ENCODE measurements at places on chromosomes 13 and 19.

DNA sequence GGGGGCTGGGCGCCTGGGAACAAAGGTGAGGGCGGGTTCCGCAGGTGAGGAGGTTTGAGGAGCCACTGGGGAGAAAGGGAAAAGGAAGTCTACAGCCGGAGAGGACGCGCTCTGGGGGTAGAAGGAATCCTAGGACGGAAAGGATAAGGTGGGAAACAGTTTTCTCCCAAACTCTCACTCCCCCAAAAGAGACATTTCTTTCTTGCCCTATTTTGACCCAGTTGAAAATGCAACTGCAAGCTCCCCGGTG, 651 bp upstream of the POLR1D start:
- peak; percentile 36 for DNase-seq

- no peak for DNase-seq
Observed at GRCh38 chr13:24035411-24035810, 125.1 kb upstream of the SPATA13 start.

- DNase-seq = peak; percentile 69
Observed at GRCh38 chr13:30616927-30617314, 799 bp upstream of the USPL1 start.

DNA sequence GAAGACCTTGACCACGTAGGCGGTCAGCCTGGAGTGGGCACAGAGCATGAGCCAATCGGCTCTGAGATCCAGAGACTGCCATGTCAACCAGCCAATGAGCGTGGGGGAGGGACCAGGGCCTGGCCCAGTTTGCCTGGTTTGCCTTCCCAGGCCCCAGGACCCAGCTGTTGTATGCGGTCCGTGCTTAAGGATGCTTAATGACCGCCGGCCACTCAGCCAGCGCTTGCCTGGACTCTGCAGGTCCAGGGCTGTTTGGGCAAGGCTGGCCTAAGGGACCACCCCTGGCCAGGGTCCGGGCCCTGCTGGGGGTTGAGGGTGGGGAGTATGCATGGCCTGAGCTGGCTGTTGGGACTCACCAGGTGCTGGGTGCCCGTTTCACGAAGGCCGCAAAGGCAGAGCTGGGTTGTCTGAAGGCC, 23.1 kb upstream of the TNFSF14 start:
- no peak for DNase-seq

DNA sequence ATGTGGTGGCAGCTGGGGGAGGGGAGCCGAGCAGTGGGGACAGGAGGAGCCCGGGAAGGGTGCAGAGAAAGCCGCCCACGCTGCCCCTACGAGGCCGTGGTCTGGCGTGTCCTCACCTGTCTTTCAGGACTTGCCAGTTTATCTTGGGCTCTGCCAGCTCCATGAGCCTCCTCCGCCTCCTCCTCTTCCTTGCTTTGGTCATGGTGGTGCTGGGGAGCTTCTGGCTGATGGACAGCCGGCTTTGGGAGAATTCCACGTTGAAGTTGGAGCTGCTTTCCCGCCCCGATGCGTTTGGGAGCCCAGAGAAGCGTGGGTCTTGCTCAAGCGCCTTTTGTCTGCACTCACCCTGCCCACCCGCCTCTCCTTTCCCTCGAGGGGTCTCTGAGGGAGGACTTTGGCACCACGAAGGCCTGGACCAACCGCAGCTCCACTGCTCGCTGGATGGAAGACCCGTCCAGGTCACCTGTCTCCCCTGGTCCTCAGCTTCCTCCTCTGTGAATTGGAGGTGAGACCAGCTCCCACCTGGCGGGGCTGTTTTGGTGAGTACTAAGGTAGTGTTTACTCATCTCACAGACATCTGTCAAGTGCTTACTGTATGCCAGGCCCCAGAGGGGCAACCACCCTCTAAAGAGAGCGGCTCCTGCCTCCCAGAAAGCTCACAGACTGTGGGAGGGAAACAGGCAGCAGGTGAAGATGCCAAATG, 29.7 kb upstream of the MIER2 start:
- peak; percentile 21 for DNase-seq

DNA sequence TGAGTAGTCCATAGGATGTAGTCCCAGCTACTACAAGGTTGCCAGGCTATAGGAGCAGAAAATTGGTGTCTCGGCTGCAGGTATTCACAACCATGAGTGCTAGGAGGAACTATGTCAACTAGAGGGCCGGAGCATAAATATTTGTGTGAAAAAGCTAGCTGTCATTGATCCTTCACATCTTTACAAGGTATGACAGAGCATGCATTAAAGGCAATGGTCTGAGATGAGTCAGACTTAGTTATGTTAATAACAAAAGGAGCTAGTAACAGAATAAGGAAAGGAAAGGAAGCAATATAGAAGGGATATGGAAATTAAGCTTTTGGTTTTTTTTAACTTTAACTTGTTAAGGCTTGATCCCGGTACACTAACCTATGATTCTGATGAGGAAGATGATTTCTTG, 40.9 kb upstream of the PSG9 start:
- DNase-seq = peak; percentile 17

GRCh38 chr13:114067886-114068651, 64.4 kb downstream of the RASA3 start:
- no peak for DNase-seq

DNA sequence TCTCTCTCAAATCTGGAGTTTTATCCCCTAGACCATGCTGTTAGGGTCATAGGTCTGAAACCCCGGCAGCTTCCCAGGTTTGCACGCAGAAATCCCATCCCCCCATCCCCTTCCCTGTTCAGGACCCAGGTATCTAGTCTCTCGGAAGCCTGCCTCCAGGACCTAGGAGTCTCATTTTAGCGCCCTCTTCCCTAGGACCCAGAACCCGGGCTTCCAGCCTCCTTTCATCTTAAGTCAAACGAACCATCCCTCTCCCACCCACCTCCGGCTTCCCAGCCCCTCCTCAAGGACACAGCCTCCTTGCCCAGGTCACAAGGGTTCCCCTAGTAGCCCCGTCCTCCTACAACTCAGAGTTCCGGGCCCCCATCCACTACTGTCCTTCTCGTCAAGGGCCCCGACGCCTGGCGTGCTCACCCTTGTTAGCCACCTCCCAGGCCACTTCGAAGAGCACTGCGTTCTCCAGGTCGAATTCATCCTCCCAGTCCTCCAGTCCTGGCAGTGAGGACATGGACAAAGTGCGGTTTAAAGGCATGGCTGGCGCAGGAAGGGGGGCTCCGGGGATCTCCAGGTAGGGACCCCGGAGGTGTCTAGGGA, 431 bp downstream of the GYS1 start:
- DNase-seq = no peak

- no peak for DNase-seq
Observed at GRCh38 chr19:42091300-42091699, 15.3 kb downstream of the ZNF574 start.

DNA sequence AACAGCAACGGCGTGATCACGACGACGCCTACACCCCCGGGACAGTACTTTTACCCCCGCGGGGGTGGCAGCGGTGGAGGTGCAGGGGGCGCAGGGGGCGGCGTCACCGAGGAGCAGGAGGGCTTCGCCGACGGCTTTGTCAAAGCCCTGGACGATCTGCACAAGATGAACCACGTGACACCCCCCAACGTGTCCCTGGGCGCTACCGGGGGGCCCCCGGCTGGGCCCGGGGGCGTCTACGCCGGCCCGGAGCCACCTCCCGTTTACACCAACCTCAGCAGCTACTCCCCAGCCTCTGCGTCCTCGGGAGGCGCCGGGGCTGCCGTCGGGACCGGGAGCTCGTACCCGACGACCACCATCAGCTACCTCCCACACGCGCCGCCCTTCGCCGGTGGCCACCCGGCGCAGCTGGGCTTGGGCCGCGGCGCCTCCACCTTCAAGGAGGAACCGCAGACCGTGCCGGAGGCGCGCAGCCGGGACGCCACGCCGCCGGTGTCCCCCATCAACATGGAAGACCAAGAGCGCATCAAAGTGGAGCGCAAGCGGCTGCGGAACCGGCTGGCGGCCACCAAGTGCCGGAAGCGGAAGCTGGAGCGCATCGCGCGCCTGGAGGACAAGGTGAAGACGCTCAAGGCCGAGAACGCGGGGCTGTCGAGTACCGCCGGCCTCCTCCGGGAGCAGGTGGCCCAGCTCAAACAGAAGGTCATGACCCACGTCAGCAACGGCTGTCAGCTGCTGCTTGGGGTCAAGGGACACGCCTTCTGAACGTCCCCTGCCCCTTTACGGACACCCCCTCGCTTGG, 966 bp downstream of the JUNB start:
- DNase-seq = no peak

DNA sequence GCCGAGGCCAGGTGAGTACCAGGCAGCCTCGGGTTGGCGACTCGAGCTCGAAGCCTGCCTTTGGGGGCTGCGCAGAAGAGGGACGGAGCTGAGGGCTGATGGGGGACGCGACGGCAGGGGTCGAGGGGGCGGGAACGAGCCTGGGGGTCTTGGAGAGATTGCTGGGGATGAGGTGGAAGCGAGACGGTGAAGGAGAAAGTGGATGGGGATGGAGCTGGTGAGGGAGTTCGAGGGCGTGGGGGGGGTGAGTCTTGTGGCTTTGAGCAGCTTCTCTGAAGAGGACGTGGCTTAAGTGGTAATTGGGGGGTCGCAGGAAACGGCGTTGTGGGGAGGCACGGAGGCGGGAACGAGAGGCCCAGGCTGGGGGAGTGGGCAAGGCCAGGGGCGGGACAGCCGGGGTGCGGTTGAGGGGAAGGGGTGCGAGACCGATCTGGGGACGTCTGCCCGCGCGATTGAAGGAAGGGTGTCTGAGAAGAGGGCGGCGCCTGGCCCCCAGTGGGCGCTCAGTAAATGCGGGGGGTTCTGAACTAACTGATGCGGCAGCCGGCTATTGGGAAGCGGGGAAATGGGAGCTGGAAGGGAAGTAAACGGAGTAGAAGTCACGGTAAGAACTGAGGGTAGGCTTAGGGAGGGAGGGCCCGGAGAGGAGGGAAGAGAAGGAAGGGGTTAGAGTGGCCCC, 426 bp downstream of the MYO9B start:
- DNase-seq = peak; percentile 39

DNA sequence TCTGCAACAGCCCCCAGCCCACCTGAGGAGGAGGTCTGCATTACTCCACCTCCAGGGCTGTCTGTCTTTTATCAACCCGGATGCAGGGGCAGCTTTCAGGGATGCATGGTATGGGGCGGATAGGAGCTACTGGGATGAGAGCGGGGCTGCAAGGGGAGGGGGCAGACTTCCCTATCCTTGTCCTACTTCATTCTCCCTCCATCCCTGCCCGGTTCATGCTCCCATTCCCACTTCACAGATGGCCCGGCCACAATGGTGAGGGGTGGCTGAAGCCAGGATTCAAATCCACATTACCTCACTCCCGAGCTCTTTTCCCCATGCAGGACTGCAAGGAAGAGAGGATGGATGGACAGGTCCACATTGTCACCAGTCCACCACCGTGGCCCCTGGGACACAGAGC, 40.5 kb upstream of the VSTM2B start:
- DNase-seq = no peak

DNA sequence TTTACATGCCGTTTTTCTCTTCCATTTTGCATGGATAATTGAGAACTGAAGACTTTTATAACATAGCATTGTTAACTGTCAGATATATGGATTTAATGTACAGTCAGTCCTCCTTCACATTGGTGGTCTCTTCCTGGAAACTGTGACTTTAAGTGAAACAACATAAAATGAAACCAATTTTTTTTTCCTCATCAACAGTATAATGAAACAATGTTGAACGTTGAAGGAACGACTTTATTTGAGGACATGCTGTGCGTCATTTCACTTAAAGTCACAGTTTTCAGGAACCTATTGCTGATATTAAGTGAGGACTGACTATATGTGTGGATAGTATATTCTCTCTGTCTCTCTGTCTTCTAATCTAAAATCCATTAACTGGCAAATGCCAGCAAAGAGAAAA, 54.8 kb downstream of the COG3 start:
- DNase-seq = no peak

DNA sequence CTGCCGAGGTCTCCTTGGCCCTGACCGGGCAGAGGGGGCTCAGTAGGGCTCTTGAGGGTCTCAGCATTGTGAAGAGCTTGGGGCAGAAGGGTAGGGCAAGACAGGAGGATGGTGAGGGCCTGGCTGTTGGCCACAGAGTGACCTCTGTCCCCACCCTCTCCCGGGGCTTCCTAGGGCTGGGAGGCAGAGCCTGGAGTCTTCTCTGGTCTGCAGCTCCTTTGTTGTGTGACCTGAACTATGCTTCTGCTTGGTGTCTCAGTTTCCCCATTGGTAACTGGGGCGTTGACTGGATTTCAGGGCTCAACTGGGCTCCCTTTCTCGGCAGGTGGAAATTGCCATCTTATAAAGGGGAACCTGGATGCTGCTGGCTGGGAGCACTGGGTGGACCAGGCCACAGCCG, 30.1 kb upstream of the PEPD start:
- no peak for DNase-seq

- no peak for DNase-seq
Observed at GRCh38 chr13:39556866-39557265, 46.1 kb downstream of the LHFPL6 start.

GRCh38 chr13:112532837-112533745, 54.9 kb downstream of the TUBGCP3 start:
- no peak for DNase-seq

GRCh38 chr13:81199956-81200355, 859.0 kb upstream of the SPRY2 start:
- DNase-seq = no peak

Measured in RWPE1 (cell line).